ENCODE measurements at places on chromosomes 5 and 9.

GRCh38 chr5:138603249-138603920, 28.2 kb upstream of the HSPA9 start:
- DNase-seq = no peak

GRCh38 chr9:35515766-35516165, 25.9 kb downstream of the RUSC2 start:
- DNase-seq = no peak

GRCh38 chr9:121368745-121369144, 1.3 kb downstream of the STOM start:
- DNase-seq = no peak

DNA sequence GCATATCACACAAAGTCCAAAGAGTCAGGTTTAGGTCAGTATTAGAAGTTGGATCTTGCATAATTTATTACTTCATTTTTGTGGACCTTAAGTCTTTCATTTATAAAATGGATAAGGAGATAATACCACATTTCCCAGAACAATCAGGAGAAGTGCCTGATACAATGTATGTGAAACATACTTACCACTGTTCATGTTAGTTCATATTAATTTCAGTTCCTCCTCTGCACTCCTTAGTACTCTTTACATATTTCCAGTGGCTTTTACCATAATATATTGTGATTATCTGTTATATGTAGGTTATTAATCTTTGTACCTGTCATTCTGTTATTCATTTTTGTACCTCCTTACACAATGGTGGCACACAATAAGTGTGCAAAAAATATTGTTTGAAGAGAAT, 214.4 kb downstream of the ARL15 start:
- DNase-seq = no peak

DNA sequence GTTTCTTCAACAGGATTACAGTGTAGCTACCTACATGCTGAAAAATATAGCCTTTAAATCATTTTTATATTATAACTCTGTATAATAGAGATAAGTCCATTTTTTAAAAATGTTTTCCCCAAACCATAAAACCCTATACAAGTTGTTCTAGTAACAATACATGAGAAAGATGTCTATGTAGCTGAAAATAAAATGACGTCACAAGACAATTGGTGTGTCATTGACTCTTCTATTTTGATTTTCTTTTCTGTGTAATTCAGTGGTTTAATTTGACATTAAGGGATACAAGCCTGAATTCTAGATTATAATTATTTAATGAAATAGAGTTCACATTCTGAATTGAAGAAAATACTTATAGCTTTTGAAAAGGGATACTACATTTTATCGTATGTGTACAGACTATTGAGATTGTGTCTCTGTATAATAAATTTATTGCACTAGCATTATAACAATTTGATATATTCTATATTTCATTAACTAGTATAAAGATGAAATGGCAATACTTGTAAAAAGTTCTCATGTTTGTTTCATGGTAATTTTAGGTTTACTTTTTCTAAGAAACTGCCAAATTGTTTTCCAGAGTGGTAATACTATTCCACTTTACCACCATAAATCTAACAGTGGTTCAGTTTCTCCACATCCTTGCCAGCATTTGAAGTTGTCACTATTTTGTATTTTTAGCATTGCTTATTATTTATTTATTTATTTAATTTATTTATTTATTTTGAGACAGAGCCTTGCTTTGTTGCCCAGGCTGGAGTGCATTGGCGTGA, 18.7 kb downstream of the ANXA1 start:
- no peak for DNase-seq

- DNase-seq = no peak
These were observed 6.0 kb downstream of the ISL1 start for GRCh38 chr5:51389288-51389576.

DNA sequence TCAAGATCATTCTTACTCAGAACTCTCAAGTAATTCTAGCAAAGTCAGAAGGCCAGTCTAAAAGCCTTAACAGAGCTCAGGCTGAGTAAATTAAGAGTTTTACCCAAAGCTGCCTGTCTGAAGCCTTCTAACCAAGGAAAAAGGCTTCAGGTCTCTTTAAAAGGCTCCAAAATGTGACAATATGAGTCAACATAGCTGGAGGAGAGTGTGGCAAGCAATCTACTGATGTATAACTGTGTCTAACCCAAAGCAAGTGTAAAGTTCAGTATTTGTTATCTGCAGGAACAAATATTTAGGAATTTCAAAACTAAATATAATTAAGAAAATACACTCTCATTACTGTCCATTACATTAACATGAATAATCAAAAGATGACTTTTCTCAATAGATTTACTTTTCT, 11.0 kb downstream of the ZBTB5 start:
- no peak for DNase-seq

GRCh38 chr9:90523958-90524357, 118.7 kb downstream of the DIRAS2 start:
- no peak for DNase-seq

GRCh38 chr5:128216860-128217531, 133.4 kb downstream of the SLC12A2 start:
- DNase-seq = peak; percentile 42

DNA sequence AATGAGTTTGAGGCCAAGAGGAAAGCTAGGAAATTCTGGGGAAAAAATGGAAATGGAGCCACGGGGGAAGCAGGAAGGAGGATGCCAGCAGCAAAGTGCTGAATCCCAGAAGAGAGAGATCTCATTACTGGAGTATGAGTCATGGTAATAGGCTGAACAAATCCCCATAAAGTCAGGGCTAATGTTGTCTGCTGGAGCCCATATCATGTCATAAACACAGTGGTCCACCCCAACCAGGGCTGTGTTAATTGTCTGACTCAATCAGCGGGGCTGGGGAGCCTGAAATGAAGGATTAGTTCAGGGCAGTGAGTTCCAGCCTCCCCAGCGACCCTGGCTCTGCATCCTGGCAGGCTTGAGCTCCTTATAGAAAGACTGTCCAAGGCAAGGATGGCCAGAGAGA, 68.8 kb downstream of the TLR4 start:
- DNase-seq = peak; percentile 43

DNA sequence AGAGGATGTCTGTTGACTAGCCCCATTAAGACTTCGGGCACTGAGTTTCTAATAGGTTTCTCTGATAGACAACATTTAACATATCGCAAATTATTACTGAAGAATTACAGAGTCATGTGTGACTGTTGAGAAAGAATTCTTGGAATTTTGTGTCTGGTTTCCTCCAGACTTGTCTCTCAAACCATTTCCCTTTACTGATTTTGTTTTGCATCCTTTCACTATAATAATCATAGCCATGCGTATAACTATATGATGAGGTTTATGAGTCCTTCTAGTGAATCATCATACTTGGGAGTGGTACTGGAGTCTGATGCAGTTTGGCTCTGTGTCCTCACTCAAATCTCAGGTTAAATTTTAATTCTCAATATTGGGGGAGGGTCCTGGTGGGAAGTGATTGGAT, 27.0 kb downstream of the ZNF169 start:
- DNase-seq = no peak

DNA sequence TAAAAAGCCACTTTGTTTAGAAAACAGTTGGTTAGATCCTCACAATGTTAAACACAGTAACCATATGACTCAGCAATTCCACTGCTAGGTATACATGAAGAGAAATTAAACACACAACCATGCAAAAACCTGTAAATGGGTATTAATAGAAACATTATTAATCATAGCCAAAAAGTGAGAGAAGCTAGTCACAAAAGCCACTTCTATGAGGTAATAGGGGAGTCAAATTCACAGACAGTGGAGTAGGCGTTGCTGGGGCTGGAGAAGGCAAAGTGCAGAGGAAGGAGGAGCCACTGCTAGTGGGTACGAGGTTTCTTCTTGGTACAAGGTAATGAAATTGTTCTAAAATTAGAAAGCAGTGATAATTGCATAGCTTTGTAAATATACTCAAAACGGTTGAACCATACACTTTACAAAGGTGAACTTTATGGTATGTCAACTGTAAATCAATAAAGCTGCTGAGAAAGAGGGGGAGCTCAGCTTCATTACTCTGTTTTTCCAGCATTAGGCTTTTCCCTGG, 364.4 kb downstream of the GADD45G start:
- DNase-seq = no peak

- peak; percentile 77 for DNase-seq
These were observed 47.9 kb downstream of the STOM start for GRCh38 chr9:121322037-121322736.

- no peak for DNase-seq
These were observed 6.0 kb upstream of the NEK6 start for GRCh38 chr9:124251605-124252378.

DNA sequence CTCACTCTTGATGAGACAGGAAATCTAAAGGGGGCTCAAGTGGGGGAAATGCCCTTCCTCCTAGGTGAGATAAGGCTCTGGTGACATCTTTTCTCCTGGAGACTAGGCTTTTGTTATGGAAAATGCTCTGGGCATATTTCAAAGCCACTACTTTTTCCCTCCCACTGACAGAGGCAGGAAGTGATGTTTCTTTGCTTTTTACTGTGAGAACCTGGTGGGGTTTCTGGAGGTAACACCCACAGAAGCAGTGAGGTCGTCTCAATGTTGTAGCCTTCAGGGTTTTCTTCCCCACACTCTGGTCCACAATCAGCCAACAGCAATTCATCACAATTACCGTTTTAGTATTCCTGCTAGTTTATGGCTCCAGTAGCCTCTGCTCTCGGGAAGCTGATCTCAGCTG, 41.4 kb upstream of the FAM240B start:
- DNase-seq = no peak

DNA sequence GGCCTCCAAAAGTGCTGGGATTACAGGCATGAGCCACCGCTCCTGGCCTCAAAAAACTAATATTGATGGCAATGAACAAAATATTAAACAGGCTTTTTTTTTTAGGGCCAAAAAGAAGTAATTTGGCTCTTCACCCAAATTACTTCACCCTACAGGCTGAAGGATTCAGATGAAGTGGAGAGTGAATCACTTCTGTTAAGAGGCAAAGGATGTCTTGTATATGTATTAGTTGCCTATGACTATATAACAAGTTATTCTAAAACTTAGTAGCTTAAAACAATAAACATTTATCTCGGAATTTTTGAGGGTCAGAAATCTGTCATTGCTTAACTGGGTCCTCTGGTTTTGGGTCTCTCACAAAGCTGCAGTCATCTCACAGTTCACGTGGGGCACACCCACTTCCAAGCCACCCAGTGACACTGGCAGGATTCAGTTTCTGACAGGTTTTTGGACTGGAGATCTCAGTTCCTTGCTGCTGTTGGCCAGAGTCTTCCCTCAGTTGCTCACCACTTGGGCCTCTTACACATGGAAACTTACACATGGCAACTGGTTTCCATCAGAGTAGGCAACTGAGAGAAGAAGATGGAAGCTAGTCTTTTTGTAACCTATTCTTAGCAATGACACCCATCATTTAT, 66.7 kb downstream of the IQGAP2 start:
- DNase-seq = no peak

DNA sequence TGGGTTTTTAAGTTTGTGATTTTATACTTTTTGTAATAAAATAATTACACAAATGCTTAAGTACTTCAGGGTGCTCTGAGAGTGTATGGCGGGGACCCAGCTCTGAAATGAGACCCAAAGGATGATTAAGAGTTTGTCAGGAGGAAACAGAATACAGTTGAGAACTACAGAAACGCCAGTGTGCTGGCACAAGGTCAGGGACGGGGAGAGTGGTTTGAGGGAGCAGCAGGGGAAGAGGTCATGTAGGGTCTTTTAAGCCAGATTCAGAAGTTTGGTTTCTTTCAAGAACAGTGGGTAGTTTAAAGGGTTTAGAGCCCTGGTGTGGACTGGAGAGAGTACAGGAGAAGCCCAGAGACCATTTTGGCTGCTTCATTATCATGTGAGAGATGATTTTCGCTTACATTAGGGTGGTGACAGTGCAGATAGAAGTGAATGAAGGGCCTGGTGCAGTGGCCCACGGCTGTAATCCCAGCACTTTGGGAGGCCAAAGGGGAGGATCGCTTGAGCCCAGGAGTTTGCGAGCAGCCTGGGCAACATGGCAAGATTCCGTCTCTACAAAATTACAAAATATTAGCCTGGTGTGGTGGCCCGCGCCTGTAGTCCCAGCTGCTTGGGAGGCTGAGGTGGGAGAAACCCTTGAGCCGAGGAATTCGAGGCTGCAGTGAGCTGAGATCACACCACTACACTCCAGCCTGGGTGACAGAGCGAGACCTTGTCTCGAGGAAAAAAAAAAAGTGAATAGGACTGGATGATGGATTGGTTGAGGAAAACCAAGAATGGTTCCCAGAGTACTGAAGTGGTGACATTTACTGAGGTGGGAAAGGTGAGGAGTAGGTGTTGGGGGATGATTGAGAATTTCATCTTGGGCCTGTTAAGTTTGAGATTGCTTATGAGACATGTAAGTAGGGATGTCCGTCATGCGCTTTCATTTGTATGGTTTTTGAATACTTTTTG, 1.4 kb upstream of the ETF1 start:
- DNase-seq = no peak

GRCh38 chr9:6142799-6143454, 72.7 kb upstream of the IL33 start:
- no peak for DNase-seq

DNA sequence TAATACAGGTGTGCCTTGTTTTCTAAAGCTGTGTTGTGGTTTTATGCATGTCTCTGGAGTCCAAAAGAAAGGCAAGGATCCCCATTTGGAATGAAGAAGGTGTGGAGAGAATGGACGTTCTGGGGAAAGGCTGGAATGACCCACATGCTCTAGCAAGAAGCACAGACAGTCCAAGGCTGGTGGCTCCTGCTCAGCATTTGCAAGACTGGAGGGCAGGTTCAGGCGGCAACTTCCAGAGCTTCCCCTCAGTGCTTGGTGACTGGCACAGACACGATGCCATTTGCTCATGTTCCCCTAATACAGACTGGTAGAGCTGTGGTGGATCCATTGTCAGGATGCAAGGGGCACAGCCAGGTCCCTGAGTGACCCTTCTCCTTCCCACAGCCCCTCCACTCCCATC, 8.2 kb downstream of the SLC22A4 start:
- no peak for DNase-seq

GRCh38 chr5:170813231-170813630, 29.7 kb downstream of the GABRP start:
- no peak for DNase-seq

DNA sequence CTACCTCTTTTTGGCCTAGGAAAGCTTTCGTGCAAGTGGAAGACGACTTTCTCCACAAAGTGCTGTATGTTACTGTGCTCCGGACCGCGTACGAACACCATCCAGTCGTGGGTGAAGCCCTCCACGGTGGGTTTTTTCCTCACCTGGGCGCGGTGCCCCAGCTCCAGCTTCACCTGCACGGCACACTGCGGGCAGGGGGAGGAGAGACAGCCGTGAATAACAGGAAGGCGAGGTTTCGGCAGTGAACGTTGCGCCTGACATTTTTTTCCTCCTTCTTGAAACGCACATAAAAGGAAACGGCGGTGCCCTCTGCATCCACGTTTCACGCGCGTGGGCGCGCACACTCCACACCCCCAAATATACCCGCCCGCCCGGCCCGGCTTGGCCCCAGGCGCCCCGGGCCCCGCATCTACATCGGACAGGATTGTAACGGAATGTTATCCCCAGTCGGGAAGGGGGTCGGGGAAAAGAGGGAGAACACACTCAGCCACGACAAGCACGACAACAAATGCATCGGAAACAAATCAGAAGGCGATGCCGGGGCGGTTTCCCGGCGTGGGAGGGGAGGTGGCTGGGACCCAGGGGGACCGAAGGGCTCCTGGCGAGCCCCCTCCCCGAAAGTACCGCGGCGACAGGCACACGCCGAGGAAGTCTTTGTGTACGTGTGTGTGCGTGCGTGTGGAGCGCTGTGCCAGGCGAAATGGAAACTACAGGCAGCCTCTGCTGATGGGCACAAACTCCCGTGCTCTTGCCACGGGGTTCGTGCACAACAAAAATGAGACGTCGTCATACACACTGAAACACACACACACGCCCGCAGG, 1.4 kb downstream of the MLLT3 start:
- DNase-seq = no peak

- DNase-seq = no peak
These were observed 138.2 kb upstream of the KLF4 start for GRCh38 chr9:107627781-107628180.

All from HS-27A (cell line).